ENCODE measurements at places on chromosomes 5 and 9. TPM values are rescaled to one million over a fixed set of nuclear protein-coding genes. Genes with fewer than 3 reads are reported as not detected.
A peak's percentile ranks its signal among the peaks of the same experiment; 100 is the strongest.

DNA sequence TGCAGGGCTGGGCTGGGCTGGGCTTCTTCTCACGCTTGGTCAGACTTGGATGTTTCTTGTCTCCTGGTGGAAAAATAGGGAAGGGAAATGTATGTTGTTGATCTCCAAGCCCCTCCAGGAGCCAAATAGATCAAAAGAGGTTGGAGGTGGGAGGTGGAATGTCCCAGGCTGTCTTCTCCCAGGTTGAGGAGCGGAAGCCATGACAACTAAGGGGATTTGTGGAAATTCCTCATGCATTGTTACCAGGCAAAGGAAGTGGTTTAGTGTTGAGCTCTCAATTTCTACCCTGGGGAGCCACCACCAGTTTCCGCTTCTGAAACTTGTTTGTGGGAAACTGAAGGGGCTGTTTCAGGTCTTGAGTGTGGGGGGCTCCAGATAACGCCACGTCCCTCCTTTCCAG, 79.0 kb downstream of the SPRY4 start:
- H3K27ac ChIP-seq: no peak overlapping the region
- H3K4me3 ChIP-seq: no peak overlapping the region
- DNase-seq: no peak
- no peaks in the 10 kb centered on the region for H3K36me3 ChIP-seq

- no peaks in the 10 kb centered on the region for H3K36me3 ChIP-seq
- no peaks in the 10 kb centered on the region for H3K4me1 ChIP-seq
- H3K27me3 ChIP-seq: no peaks in the 10 kb centered on the region
- DNase-seq: no peak
Measured at GRCh38 chr9:19649336-19650041, 139.3 kb downstream of the SLC24A2 start.

MELK gene
- total RNA-seq: 26.5 TPM

DNA sequence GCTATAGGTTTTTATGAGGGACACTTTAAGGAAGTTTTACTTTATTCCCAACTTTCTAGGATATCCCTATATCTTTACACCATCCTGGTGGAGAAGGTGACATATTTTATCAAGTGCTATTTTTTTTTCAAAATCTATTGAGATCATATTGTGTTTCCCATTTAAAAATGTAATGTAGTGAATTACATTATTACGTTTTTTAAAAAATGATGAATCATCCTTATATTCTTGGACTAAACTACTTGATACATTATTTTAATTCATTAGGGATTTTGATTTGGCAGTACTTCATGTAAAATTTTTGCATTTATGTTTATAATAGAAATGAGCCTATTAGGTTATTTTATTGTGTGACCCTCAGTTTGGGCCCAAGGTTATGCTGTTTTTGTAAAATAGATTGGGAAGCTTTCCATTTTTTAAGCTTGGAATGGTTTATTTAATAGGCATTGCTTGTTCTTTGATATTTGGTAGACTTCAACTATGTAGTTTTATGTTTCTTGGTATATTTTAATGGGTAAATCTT, 4.1 kb downstream of the TMEM38B start:
- peaks cover 4% of the 10 kb centered on the region for H3K27me3 ChIP-seq
- H3K36me3 ChIP-seq: no peaks in the 10 kb centered on the region
- H3K4me1 ChIP-seq: peaks cover 7% of the 10 kb centered on the region
- DNase-seq: no peak
- no peak overlapping the region for H3K27ac ChIP-seq

DNA sequence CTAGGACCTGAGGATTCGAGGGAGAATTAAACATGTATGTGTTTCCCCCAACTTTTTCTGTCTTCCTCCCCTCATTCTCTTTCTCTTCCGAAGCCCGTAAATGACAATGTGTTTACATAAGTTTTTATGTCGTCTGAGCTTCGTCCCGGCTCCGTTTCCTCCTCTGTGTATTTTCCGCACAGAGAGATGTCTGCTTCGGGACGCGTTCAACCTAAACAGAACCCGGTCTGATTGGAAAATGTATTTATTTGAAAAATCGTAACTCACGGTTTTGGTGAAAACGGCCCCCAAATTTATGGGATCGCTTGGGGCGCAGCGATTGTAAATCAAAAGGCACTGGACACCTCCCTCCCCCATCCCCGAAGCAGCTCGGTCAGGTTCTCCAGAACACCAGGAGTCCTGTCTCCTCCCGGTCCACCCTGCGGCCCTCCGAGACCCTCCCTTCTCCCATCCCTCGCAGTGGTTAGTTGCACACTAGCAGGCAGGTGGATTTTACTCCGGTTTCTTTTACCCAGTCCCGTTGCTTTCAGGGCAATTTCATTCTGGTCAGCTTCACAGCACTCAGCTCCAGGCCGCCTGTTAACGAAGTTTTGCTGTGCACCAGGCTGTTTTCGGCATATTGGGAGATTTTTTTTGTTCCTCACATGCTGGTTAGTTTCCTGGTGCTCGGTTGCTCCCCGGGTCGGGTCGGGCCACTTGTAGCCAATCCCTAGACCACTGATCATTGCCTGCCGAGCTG, 5.8 kb upstream of the HAND1 start:
- H3K27ac ChIP-seq: no peak overlapping the region
- H3K4me3 ChIP-seq: no peak overlapping the region
- H3K27me3 ChIP-seq: peaks cover 100% of the 10 kb centered on the region
- H3K36me3 ChIP-seq: no peaks in the 10 kb centered on the region
- no peak for DNase-seq

DNA sequence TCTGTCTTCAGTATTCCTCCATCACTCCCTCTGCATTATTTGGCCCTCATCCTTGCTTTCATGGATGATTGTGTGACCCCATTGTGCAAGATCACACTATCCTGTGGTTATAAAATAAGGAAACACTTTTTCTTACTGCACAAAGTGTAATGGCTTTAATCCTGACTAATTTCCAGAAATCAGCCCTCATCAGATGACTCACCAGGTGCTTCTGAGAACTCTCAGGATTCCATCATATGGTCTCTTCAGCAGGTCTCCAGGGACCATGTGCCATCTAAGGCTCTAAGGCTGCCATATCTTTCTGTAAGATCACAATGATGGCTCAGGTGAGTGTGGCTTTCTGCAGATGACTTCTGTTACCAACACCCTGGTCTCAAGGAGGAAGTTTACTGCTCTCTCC, 27.3 kb upstream of the FER start:
- DNase-seq: no peak
- no peak overlapping the region for H3K27ac ChIP-seq
- H3K27me3 ChIP-seq: no peaks in the 10 kb centered on the region
- H3K36me3 ChIP-seq: no peaks in the 10 kb centered on the region

SHOC1 gene
- under 0.01 TPM for total RNA-seq

SLC23A1 gene
- 1.1 TPM for total RNA-seq

DNA sequence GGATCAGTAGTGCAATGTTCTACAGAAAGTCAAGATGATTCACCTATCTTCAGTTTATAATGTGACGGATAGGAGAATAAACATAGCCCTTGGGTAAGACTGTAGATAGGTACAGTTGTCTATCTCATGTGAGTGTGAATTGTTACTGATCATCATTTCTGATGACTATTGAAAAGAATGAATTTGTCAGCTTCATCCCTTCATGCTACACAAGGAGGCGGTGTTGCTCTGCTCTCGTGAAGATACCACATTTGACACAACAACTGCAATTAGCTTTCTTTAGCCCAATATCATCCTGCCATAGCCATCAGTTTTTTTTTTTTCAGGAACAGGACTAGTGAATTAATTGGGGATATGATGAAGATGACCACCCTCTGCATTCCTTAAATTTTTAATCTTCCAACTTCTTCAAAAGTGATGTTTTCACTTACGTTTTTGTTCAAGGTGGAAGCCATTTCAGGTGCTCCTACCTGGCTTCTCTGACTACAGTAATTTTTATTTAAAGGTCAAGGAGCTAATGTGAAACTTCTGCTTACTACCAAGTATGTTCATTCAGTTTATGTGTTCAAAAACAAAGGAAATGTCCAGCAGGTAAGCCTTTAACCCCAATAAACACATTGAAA, 152.9 kb upstream of the MOCS2 start:
- no peaks in the 10 kb centered on the region for H3K36me3 ChIP-seq
- H3K4me1 ChIP-seq: no peaks in the 10 kb centered on the region
- no peak overlapping the region for H3K4me3 ChIP-seq
- no peak for DNase-seq

- H3K27me3 ChIP-seq: no peaks in the 10 kb centered on the region
- H3K4me3 ChIP-seq: no peak overlapping the region
- H3K36me3 ChIP-seq: no peaks in the 10 kb centered on the region
- no peak for DNase-seq
- H3K27ac ChIP-seq: no peak overlapping the region
Measured at GRCh38 chr5:107529618-107530017, 141.1 kb downstream of the EFNA5 start.

- no peak overlapping the region for H3K4me3 ChIP-seq
- H3K36me3 ChIP-seq: no peaks in the 10 kb centered on the region
- H3K27ac ChIP-seq: no peak overlapping the region
- no peaks in the 10 kb centered on the region for H3K27me3 ChIP-seq
- DNase-seq: no peak
Measured at GRCh38 chr9:134420974-134421432, 94.7 kb downstream of the RXRA start.

PCDHB3 gene
- total RNA-seq: 0.09 TPM

SOX30 gene
- 0.24 TPM for total RNA-seq

GRCh38 chr9:137479892-137480685, 21.0 kb upstream of the NSMF start:
- H3K36me3 ChIP-seq: no peaks in the 10 kb centered on the region
- no peak overlapping the region for H3K27ac ChIP-seq
- H3K4me3 ChIP-seq: no peak overlapping the region
- no peak for DNase-seq

GRCh38 chr5:96478983-96479382, 45.9 kb upstream of the PCSK1 start:
- no peak overlapping the region for H3K27ac ChIP-seq
- H3K4me1 ChIP-seq: no peaks in the 10 kb centered on the region
- no peak for DNase-seq
- H3K4me3 ChIP-seq: no peak overlapping the region

TMEM215 gene
- total RNA-seq: not detected

- no peak for DNase-seq
- H3K36me3 ChIP-seq: peaks cover 50% of the 10 kb centered on the region
- peaks cover 6% of the 10 kb centered on the region for H3K4me1 ChIP-seq
- H3K27me3 ChIP-seq: no peaks in the 10 kb centered on the region
Measured at GRCh38 chr5:1801967-1802295, 724 bp downstream of the NDUFS6 start.

- H3K27ac ChIP-seq: no peak overlapping the region
- no peaks in the 10 kb centered on the region for H3K4me1 ChIP-seq
- DNase-seq: no peak
- H3K36me3 ChIP-seq: no peaks in the 10 kb centered on the region
- H3K4me3 ChIP-seq: no peak overlapping the region
Measured at GRCh38 chr9:86601697-86602096, 247.5 kb upstream of the TUT7 start.

DNA sequence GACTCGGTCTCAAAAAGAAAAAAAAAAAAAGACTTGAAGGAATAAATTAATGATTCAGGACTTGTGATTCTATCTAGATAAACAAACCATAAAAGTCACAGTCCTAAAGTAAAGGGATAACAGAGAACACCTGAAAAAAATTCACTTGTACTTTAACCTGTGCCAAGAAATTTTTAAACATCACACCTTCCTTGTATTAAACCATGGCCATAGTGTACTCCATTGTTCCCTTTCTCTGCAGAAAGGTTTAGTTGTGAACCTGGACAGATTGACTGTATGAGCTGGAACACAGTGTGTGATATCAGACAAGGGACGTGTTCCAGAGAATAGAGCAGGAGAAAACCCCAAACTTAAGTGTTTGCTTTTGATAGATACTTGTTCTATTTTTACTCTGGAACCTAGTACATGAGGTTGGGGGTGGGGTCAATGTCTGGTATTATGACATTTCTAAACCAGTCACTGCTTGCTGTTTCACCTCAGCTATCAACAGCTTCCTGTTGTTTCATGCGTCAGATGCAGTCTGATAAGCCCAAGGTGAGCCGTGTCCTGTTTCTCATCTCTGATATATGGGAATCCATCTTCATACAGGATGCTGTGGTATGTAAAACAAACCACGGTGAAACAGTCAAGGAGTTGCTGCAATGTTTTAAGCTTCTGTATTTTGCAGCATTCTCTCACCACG, 62.5 kb upstream of the ITGA1 start:
- H3K36me3 ChIP-seq: no peaks in the 10 kb centered on the region
- H3K27me3 ChIP-seq: no peaks in the 10 kb centered on the region
- peak; percentile 68 for DNase-seq

- DNase-seq: no peak
- H3K36me3 ChIP-seq: no peaks in the 10 kb centered on the region
- H3K4me1 ChIP-seq: no peaks in the 10 kb centered on the region
- peaks cover 11% of the 10 kb centered on the region for H3K27me3 ChIP-seq
- no peak overlapping the region for H3K27ac ChIP-seq
- H3K4me3 ChIP-seq: no peak overlapping the region
Measured at GRCh38 chr9:132536124-132536523, 46.3 kb upstream of the BARHL1 start.

- H3K4me3 ChIP-seq: no peak overlapping the region
- DNase-seq: no peak
- H3K27me3 ChIP-seq: peaks cover under 1% of the 10 kb centered on the region
- H3K4me1 ChIP-seq: no peaks in the 10 kb centered on the region
- H3K36me3 ChIP-seq: no peaks in the 10 kb centered on the region
Measured at GRCh38 chr5:150609843-150610584, 30.4 kb upstream of the SYNPO start.

GRCh38 chr9:128073253-128073886, 5.3 kb downstream of the SLC25A25 start:
- no peak overlapping the region for H3K4me3 ChIP-seq
- peaks cover 64% of the 10 kb centered on the region for H3K4me1 ChIP-seq
- H3K36me3 ChIP-seq: peaks cover 7% of the 10 kb centered on the region
- H3K27ac ChIP-seq: peak overlapping the region; percentile 91
- no peak for DNase-seq
